ENCODE measurements at places on chromosomes 1 and 21. TPM values are rescaled to one million over a fixed set of nuclear protein-coding genes. Genes with fewer than 3 reads are reported as not detected.

GRCh38 chr1:155062702-155063411 is 683 bp upstream of the EFNA4 start:
- DNase-seq: no peak

- DNase-seq: no peak
Measured at GRCh38 chr1:155649676-155650075, 38.9 kb downstream of the YY1AP1 start.

DNA sequence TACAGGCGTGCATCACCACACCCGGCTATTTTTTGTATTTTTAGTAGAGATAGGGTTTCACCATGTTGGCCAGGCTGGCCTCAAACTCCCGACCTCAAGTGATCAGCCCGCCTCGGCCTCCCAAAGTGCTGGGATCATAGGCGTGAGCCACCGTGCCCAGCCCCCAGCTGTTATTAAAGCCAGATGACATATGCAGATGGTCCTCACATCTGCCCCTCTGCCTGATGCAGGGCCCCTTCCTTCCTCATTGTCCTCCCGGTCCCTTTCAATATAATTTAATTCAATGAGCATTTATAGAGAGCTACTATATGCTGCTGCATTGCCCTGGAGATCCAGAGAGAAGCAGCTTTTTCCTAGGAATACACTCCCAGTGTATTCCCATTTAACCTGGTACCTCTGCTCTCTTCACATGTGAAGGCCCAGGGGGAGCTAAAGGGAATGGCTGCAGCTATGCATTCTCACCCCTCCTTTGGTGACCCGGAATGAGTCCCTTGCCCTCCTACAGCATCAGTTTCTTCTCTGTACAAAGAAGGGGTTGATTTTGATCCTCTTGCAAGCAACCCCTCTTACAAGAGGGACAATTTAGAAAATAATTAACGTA is 55.6 kb downstream of the L1TD1 start:
- DNase-seq: no peak

Gene AKNAD1
- 0.37 TPM for total RNA-seq

Gene ESRRG
- 5.4 TPM for total RNA-seq
